H54 (cell line): ENCODE measurements at places on chromosomes 11 and 22.
A peak's percentile ranks its signal among the peaks of the same experiment; 100 is the strongest.

- DNase-seq, result no peak
Measured at GRCh38 chr22:49969751-49970527, 9.4 kb downstream of the PIM3 start.

GRCh38 chr11:80204021-80204420 lies 763.2 kb upstream of the TENM4 start:
- no peak for DNase-seq

DNA sequence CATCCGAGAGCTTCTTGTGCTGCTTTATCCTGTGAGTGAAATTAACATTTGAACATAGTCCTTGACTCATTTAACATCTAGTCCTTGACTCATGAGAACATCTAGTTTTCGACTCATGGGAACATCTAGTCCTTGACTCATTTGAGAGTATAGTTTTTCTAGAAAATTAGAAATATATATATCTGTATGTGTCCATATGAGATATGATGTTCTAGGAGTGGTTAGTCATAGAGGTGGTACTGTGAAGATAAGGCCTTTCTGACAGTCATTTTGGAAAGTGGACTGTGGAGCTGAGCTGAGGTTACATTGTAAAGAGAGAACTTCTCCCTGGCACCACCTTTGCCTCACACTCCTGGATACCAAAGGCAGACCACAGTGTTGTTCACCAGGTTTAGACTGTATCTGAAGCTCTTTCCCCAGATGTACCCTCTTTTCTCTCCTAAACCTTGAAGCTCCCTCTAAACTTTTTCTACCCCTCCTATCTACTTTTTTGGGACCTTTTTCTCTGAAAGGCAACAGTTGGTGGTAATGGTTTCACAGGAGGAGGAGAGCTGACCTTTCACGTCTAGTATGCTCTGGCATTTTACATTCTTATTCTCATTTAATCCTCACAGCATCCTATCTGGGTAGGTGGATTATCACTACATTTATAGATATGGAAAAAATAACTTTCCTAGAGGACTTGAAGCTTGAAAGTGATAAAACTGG lies 67.2 kb downstream of the PPP2R1B start:
- DNase-seq, result no peak

- no peak for DNase-seq
Measured at GRCh38 chr11:2566223-2567025, 121.6 kb downstream of the KCNQ1 start.

- no peak for DNase-seq
Measured at GRCh38 chr11:96482193-96482592, 92.4 kb downstream of the JRKL start.

DNA sequence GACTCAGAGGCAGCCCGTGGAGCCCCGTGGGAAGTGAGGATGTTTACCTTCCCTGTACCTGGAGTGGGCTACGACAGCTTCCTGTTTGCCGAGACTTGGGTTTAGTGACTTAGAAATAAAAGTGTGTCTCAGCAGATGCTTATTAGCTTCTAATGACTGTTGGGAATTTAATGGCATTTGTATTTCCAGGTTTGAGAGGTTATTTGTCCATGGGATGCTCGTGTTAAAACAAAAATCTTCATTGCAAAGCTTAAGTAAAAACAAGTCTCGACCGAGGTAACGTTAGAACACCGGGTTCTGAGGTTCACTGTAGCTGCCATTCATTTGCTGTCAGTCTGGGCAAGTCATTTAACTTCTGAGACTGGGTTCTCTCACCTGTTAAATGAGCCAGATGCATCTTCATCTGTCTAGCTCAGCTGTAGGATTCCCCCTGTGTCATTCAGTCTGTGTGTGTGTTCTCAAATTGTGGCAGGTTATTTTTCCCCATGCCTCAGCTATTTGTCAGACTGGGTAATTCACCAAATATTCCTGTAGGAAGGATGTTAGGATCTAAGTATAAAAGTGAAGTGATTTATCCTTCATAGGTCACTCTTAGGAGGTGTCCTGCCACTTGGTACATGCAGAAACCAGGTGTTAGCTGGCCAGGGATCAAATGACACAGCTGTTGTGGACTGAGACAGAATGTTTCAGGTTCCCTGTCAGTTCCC lies 791 bp downstream of the EI24 start:
- no peak for DNase-seq

GRCh38 chr11:34305193-34305592 lies 52.6 kb downstream of the ABTB2 start:
- no peak for DNase-seq

DNA sequence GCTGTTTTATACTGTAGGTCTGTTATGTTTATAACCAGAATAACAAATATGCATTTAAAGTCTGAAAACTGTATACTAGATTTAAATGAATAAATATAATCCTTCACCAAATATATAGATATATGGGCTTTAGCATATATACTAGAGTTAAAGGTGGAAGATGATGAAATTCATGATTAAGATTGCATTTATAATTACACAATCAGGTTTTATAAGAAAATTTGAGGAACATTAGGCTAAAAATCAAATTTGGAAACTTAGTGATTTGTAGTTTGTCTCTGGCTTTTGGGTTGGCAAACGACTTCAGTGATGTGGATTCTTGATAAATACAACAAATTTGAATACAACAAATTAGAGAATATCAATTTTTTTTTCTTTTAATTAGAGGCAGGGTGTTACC lies 10.0 kb downstream of the BCL2L13 start:
- DNase-seq, result no peak

GRCh38 chr11:67289226-67289650 lies at the start of gene ANKRD13D:
ANKRD13D (plus strand) TSS chr11:67289303; CDS start chr11:67289461, 158 bp downstream.
- peak; percentile 65 for DNase-seq

- DNase-seq, result no peak
Measured at GRCh38 chr22:23122216-23122957, 19.4 kb downstream of the RSPH14 start.

- no peak for DNase-seq
Measured at GRCh38 chr11:76453248-76453647, 8.4 kb downstream of the EMSY start.

DNA sequence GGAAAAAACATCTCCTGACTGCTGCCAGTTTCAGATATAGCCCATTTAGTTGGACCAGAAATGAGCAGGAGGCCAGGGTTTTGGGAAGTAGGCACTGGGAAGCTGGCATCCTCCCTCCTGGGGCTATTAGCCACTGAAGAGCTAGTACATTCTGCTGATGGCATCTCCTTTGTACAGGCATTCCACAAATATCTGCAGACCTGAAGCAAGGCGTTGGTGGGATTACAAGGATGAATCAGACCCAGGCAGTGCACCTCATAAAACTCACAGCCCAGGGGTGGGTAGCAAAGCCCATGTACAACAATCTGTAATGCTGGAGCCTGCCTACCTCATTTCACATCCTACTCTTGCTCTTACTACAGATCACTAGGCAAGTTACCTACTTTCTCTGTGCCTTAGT lies 27.5 kb upstream of the POU2AF1 start:
- no peak for DNase-seq

- no peak for DNase-seq
Measured at GRCh38 chr11:18332302-18332701, 9.9 kb downstream of the GTF2H1 start.

- no peak for DNase-seq
Measured at GRCh38 chr11:120339394-120339890, 3.2 kb downstream of the ARHGEF12 start.

DNA sequence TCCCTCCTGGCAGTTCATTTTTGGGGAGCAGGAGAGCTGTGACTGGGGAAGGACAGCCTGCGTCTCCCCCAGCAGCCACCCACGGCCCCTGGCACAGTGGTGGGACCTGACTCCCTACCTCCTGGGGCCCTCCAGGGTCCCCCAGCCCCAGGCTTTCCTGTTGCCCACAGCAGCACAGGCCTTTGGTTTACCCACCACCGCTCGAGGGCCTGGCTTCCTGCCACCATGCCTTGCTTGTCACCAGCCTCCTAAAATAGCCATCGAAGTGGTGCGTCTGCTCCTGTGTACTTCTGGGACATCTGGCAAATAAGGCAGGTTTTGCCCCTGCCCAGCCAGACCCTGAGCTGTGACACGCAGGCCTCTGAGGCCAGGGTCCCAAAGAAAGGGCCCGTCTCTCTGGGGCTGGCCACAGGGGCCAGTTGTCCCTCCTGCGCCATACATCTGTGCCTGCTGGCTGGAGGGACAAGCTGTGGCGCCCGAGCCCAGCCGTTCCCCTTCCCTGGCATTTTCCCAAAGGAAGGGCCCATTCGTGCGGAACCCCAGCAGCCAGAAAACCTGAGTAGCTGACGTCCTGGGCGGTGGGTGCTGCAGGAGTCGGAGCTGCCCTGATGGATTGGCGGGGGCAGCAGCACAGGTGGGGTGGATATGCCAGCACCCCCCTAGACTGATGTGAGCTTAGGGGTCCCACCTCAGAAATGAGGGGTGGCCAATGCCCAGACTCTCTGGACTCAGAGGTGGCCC lies 14.6 kb downstream of the PHLDA2 start:
- DNase-seq, result no peak

DNA sequence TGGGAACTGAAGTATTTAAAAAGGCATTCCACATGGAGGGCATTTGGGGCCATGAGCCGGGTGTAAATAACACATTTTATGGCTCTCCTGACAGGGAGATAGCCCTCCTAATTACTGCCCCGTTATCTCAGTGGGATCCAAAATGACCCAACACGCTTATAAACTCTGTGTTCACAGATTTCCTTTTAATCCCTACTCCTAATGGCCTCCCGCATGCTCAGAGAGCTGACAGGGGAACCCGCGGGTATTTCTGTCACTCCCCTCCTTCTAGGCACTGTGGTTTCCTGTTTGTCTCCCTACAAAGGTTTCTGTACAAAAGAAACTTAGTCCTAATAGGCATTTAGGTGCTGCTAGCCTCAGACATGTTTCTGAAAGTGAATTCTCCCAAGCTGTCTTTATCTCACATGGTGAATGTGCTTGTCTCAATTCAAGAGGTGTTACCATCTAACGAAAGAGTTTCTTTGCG lies 202.8 kb upstream of the SEZ6L start:
- DNase-seq, result no peak

DNA sequence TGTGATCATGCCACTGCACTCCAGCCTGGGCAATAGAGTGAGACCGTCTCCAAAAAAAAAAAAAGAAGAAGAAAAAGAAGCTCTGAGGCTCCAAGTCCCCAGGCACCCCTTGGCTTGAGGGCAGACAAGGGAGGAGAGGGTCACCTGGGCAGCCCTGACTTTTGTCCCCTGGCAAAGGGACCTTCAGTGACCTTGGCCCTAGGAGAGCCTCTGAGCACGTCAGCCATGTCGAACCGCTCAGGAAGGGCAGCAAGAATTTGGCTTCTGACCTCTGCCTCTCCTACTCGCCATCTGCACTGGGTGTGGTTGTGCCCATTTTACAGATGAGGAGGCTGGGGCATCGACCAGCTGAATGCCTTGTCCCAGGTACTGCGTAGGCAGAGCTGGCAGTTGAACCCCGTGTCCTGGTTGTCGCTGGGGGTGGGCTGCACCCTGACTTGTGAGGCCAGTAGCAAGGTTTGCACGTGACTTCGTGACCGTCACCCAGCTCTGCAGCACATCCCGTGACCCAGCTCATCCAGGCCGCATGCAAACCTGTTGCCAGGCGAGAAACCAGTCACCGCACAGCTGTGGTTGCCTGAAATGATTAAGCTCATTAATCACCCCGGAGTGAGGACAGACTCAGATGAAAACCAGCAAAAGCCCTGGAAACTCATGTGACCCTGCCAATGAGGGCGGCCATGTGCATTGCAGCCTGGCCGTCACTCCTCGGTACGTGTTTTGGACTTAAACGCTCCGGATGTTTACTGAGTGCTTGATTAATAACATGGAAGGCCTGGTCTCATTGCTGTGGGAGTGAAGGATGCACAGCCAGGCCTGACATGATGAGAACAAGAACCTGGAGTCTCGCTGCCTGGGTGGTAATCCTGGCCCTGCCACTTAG lies 47.7 kb upstream of the PPP6R3 start:
- no peak for DNase-seq

DNA sequence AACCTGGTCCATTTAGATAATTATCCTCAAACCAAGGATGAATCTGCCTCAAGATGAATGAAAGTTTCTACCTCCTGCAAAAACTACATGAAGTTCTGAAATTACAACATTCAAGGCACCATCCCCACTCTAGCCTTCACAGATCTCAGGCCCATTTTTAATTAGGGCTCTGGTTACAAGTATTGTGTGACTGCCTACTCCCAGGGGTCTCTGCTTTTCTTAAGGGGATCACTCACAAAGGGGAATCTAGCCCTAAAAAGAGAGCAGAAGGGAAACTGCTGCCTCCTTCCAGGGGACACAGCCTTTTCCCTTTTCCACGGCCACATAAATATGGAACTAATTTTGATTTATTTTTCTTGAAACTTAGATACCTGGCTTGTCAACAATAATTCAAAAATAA lies 17.4 kb upstream of the TMEM135 start:
- no peak for DNase-seq

- DNase-seq, result no peak
Measured at GRCh38 chr11:124586238-124586860, 16.6 kb downstream of the OR8A1 start.

DNA sequence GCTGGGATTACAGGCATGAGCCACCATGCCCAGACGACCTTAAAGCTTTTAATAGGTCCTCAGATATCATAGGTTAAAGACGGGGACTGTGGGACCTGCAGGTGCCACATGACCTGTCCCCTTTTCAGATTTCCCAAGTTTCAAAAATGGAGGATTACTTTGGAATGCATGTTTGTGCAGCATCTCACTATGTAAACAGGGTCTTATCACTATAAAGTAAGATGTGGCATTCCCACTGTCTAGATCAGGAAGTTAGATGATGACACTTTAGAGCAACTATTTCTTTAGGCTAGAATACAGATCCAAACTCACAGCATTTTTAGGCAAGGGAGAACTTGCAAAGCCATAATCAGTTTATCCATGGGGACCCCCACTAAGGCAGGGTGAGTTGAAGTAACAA lies 92.8 kb downstream of the USP35 start:
- DNase-seq, result no peak

GRCh38 chr11:43962383-43963278 lies 20.2 kb downstream of the C11orf96 start:
- DNase-seq, result no peak

DNA sequence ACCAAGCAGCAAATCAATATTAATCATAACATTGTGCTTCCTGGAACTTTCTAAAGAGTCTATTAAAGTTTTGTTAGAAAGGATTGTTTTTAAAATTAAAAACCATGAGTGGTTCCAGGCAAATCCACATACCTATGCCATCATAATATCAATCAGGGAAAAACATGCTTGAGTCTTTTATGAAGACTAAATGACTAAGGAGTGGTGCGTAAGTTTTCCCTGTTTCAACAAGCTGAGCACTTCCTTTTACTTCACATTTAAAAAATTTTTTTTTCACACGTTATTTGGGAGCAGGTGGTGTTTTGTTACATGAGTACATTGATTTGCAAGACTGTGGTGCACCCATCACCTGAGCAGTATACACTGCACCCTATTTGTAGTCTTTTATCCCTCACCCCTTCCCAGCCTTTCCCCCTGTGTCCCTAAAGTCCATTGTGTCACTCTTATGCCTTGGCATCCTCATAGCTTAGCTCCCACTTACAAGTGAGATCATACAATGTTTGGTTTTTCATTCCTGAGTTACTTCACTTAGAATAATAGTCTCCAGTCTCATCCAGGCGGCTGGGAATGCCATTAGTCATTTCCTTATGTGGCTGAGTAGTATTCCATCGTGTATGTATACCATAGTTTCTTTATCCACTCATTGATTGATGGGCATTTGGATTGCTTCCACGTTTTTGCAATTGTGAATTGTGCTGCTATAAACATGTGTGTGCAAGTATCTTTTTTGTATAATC lies 1190.3 kb upstream of the RAG2 start:
- no peak for DNase-seq
